ENCODE measurements at places on chromosomes 3 and 15.

DNA sequence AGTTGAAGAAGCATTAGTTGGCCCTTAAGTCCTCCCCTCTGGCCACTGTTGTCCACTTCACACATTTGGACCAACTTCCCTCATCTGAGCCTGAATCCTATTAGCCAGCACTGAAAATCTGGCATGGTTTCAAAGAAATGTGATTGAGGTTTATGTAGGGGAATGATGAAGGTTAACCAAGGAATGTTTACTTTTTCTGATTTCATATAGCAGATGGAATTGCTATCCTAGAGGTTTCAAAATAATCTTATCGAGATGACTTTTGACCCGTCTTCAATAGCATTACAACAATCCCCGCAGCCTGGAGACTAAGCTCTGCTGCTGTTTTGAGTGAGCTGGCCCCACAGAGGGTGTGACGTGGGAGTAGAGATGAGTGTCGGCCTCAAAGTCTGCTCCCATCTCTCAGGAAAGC, 200.8 kb upstream of the IL12A start:
- no peak for DNase-seq

- DNase-seq, result no peak
Observed at GRCh38 chr3:63864965-63865327, 1.3 kb downstream of the ATXN7 start.

- no peak for DNase-seq
Observed at GRCh38 chr15:33099213-33099612, 95.3 kb downstream of the FMN1 start.

DNA sequence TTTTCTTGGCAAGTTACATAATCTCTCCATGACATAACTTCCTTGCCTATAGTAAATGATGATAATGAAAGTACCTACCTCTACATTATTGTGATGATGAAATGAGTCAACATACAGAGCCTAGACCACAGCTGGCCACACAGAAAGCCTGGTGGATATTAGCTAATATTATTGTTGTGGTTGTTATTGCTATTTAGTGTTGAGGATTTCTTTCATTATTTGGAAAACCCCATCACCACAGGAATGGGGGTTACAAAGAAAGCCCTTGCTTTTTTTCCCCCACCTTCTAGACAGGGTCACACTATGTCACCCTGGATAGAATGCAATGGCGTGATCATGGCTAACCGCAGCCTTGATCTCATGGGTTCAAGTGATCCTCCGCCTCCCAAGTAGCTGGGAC, 125.0 kb downstream of the PDZRN3 start:
- no peak for DNase-seq

DNA sequence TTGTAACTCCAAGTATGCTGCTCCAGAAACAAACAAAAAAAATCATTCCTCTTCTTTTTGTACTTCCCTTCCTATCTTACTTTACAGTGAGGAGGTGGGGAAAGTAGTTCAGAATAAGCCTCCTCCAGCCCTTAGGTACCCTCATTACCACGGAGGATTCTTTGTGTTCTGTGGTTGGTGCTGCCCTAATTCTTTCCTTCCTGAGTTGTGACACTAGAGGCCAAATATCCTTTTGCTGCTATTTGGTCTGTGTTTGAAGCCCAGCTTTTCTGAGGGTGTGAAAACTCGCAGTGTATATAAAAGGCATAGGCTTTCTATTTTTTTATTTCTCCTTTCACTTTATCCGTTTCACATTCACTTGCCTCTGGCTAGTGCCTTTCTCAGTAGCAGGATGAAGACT, 98.2 kb downstream of the HHLA2 start:
- DNase-seq, result no peak

- DNase-seq, result no peak
Observed at GRCh38 chr3:31880020-31880419, 101.0 kb downstream of the OSBPL10 start.

GRCh38 chr3:60461267-60461666, 790.0 kb downstream of the FHIT start:
- no peak for DNase-seq

- DNase-seq, result no peak
Observed at GRCh38 chr3:40170395-40170794, 139.1 kb upstream of the EIF1B start.

GRCh38 chr3:113468539-113468938, 27.2 kb upstream of the CFAP44 start:
- no peak for DNase-seq

GRCh38 chr15:62895139-62895866, 147.2 kb upstream of the TPM1 start:
- no peak for DNase-seq

- DNase-seq, result no peak
Observed at GRCh38 chr3:69906351-69906966, 93.1 kb upstream of the SAMMSON start.

GRCh38 chr15:99826157-99826780, 93.0 kb upstream of the LYSMD4 start:
- DNase-seq, result no peak

DNA sequence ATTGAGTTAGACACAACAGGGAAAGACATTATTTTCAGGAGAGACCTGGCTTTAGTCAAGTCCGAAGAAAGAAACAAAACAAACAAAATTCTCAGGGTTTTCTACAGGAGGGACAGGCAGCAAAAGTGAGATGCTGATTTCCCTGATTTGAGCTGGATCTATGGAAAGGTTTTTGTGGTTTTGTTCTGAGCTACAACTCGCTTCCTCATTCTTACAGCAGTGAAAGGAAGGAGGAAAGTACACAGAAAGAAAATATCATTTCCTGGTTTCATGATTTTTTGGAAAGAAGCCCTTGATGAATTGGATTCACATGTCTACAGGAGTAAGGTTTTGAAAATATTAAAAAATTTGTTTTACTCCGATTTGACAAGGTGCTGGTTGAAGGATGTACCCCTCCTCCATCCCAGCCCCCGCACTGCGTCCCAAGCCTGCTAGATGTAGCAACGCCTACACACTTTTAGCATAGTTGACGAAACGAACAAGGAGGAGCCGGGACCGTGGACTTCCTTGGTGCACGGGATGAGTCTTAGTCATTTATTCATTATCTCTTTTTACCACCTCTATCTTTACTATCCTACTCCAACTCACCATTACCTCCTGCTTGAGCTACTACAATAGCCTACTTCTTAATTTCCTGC, 10.8 kb downstream of the PRICKLE2 start:
- no peak for DNase-seq

- no peak for DNase-seq
Observed at GRCh38 chr3:11306817-11307589, 34.8 kb downstream of the ATG7 start.

DNA sequence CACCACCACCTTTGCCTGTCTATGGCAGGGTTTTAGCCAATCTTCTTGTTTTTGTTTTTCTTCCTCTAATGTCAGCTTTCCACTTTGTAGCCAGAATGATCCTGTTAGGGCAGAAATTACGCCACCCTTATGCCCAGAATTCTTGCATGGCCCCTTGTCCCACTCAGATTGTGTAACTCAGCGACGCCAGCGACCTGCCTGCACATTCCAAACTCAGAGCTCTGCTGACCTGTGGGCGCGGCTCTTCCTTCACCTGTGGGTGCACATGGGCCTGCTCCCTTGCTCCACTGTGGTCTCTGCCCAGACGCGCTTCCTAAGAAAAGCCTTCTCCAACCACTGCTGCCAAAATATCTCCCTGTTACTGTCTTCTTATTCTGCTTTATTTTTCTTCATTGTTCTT, 45.0 kb downstream of the MED12L start:
- no peak for DNase-seq

GRCh38 chr3:159637883-159638542, 350.6 kb upstream of the IL12A start:
- no peak for DNase-seq

DNA sequence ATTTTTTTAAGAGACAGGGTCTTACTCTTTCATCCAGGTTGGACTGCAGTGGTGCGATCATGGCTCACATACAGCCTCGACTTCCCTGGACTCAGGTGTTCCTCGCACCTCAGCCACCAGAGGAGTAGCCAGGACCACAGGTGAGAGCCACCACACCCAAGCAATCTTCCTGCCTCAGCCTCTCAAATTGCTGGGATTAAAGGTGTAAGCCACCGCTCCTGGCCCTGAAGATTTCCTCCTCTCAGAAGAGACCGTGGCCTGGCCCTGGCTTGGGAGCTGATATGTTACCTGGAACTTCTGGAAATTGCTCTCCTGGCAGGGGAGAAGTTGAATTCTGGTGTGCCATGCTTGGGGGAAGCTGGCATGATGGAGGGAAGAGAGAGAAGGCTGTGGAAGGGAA, 36.2 kb downstream of the PPCDC start:
- no peak for DNase-seq

- DNase-seq, result no peak
Observed at GRCh38 chr15:71687902-71688508, 122.3 kb upstream of the NR2E3 start.

DNA sequence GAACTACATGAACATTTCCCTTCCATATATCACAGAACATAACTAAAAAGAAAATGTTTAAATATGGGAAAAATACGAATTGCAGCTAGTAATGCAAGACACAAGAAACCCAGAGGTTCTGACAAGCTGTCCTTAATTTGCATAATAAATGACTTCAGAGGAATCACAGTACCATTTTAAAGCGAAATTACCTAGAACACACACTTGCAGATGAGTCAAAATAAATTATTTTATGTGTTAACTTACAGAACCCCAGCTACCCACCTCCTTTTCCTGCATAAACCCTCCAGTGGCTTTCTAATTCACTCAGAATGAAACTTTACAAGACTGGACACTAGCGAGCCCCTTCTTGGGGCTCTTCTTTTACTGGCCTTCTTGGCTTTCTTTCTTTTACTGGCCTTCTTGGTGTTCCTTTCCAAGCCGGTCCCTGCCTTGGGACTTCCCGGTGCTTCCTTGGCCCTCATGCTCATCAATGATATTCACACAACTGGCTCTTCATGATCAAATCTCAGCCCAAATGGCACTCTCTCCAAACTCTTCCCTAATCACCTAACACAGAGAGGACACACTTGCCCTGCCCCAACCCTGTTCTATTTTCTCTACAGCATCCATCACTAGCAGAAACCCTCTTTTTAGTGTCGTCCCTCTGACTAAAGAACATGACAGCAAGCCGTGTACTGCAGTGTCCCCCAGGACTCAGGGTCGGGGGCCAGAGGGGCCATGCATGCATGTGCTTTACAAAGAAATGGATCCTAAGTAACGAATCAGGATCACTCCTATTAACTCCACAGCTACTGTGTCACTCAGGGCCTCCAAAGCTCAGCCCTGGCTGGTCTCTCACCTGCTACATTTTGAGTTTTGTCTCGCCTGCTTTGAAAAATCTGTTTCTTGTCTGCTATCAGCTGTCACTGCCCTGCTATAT, 4.8 kb downstream of the CHSY1 start:
- DNase-seq, result no peak

DNA sequence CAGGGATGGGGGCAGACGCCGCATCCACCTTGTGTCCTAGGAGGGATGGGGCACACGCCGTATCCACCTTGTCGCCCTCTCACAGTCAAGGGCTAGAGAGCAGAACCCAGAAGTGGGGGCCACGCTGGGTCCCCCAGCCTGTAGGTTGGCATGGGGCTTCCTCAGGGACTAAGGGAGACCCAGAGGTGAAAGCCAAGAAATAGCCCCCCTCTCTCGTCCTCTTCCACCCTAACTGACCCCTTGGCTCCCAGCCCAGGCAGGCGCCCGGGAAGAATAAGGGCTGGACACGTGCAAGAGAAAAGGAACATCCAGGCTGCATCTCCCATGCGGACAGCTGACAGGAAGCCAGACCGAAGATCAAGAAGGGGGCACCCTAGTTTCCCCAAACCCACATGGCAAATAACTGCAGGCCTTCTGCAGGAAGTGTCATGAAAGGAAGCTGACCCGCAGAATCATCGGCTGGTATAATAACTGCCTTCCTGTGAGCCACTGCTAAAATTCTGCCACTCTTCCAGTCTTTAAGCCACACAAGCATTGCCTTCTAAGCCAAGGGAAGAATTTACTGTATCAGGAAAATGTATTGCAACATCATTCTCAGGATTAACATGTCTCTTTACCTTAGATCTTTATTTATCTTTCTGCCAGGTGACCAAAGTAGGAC, 38.5 kb upstream of the TFRC start:
- DNase-seq, result no peak

All from iPS DF 6.9 (cell line).